ENCODE measurements at places on chromosomes 4 and X.

GRCh38 chrX:119089619-119090018 is 16.8 kb downstream of the CT47C1 start:
- DNase-seq, result no peak

GRCh38 chr4:13918110-13918509 is 290.6 kb upstream of the BOD1L1 start:
- DNase-seq, result peak; percentile 61

GRCh38 chr4:142353149-142353738 is 492.9 kb downstream of the INPP4B start:
- no peak for DNase-seq

DNA sequence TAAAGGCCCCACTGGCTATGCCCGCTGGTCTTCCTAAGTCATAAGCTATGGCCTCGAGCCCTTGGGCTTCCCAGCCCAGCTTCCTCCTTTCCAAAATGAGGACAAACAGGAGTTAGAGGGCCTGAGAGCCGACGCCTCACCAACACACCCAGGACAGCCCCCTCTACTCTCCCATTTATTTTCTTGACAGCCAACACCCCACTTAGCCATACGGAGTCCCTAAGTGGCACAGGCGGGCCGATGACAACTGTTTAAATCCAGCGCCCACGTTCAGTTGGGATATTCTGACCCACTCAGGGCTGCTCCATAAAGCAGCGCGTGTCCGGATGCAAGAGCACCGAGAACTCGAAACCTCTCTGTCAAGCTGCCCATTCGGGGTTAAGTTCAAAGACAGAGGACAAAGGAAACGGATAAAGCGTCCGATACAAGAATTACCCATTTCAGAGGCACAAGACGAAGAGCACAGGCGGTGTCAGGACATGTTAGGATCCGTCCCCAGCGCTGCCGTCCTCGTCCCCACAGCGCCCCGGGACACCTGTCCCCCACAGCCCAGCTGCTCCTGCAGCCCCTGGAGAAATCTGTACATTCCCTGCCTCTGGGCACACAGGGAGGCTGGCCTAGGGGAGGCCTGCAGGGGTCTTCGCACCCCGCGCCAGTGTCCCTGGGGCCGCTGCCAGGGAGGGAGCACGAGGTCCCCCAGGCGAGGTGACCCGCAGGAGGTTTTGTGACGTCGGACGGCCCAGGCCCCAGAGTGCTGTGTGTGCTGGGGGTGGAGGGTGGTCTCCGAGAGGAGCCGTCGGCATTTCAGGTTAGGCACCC is 1.2 kb downstream of the PRKX start:
- DNase-seq, result peak; percentile 22

GRCh38 chr4:91758487-91758886 is 545.3 kb upstream of the GRID2 start:
- no peak for DNase-seq

GRCh38 chr4:108851366-108851765 is 88.5 kb upstream of the ETNPPL start:
- no peak for DNase-seq

DNA sequence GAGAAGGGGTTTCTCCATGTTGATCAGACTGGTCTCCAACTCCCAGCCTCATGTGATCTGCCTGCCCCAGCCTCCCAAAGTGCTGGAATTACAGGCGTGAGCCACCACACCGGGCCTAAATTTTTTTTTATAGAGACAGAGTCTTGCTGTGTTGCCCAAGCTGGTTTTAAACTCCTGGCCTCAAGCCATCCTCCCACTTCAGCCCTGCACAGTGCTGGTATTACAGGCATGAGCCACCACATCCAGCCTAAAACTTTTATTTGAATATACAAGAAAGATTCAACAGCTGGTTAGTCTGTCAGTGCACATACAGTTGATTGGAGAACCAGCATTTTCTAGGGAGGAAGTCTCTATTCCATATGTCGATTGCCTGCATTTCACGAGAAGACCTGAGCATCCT is 91.2 kb downstream of the LRP2BP start:
- DNase-seq, result no peak

DNA sequence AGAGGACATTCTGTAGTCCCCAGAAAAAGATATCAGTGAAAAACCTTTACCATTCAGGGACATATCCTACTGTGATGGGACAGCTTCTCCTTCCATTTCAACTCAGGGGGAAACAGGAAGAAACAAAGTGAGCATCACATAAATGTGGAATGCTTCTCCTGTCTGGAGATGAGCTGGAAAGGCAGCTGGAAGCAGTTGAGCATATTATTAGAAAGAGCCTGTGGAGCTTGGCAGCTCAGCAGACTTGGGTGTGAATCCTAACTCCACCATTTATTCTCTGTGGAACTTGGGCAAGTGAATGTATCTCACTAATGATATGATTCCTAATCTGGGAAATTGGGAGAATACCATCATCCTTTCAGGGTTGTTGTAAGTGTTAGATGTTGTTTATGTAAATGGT is 232.1 kb upstream of the F9 start:
- no peak for DNase-seq

- no peak for DNase-seq
Measured at GRCh38 chr4:124684301-124684700, 28.2 kb downstream of the ANKRD50 start.

DNA sequence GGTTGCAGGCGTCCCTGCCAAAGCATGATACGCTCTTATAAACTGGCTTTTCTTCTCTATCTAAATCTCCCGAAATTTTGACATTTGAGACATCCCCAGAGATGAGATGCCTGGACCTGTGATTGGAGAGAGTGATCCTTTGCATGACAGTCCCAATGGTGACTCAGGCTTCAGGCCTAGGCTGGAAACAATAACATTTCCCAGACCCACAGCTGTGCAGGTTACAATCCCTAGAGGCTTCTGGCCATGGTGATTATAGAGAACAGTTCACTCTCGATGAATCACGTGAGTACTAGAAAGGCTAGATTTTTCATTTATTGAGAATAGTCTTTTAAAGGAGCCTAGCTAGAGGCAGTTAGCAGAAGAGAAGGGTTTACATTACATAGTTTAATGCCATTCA is 75.9 kb downstream of the SPATA18 start:
- peak; percentile 63 for DNase-seq

DNA sequence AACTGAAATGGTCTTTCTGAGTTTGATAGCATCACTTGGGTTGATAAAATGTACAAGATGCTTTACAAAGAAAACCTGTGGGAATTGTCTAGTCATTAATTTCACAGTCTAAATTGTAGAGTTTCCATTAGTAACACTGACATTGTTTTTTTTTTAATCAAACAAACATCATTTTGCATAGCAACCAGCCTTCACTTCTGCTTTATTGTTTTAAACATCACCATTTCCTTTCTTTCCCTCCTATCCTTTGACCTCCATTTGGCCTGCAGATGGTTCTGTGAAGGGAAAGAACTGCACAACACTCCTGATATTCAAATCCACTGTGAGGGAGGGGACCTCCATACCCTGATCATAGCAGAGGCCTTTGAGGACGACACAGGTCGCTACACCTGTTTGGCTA is 171.1 kb downstream of the PALLD start:
- no peak for DNase-seq

- peak; percentile 70 for DNase-seq
Measured at GRCh38 chr4:55321707-55322264, 24.3 kb upstream of the SRD5A3 start.

All from right hindlimb (tissue), 1 donor.